ENCODE measurements at places on chromosomes 3 and 15.

DNA sequence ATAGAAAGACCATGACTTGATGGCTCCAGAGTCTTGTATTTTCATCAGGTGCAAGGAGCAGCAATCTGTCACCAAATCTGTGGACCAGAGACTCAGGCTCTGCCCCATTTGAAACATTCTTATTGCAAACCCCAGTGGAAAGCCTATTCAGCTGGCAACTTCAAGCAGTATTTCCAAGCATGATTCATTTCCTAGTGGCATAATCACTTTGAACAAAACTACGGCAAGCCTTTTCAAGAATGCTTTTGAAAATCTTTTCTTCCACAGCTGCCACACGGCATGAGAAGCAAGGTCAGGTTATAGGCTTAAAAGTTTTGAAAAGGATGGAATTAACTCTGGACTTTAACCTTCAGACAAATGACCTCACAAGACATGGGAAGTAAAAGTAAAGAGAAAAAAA lies 122.0 kb upstream of the BFSP2 start:
- DNase-seq = no peak

- no peak for DNase-seq
Measured at GRCh38 chr3:170869239-170869590, 780 bp downstream of the RPL22L1 start.

DNA sequence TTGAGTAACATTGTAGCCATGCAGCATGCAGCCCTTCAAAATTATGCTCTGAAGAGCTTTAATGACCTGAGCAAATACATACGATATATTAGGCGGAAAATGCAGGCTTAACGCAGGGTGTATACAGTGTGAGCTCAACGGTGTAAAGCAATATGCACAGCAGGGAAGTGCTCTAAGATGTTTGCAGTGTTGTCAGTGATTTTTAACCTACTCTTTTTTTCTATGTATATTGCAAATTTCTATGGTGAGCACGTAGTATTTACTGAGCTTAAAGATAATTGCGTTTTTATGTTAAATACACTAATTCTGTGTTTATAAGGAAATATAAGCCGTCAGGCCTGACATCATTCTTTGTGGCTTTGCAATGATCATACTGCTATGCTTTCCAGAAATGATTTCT lies 42.1 kb downstream of the DGKG start:
- DNase-seq = no peak

- DNase-seq = no peak
Measured at GRCh38 chr3:154729741-154730140, 299.8 kb upstream of the GPR149 start.

DNA sequence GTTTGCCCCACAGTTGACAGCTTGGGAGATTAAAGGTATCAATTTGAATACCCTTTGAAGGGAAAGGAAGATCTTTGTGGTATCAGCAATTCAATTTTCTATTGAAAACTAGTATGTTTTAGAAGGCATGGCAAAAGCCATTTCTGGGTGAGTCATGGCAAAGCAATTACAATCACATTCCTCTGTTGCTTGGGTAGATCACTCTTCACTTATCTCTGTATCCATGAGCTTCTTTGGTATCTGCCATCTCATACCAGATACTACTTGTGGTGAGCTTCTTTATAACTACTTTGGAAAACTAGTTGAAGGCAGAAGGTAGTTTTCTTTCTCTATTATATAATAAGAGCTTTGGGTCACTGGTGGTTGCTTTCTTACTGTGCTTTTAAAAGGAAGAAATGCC lies 28.3 kb upstream of the LSAMP start:
- DNase-seq = no peak

- DNase-seq = no peak
Measured at GRCh38 chr15:25335279-25335678, 103.5 kb downstream of the UBE3A start.

- DNase-seq = no peak
Measured at GRCh38 chr3:137990427-137990826, 19.5 kb upstream of the CLDN18 start.

All from CD4-positive, alpha-beta T cell treated with Interleukin-6 for 4 hours (primary cell).